ENCODE measurements at places on chromosomes 3 and 15.
A peak's percentile ranks its signal among the peaks of the same experiment; 100 is the strongest.

DNA sequence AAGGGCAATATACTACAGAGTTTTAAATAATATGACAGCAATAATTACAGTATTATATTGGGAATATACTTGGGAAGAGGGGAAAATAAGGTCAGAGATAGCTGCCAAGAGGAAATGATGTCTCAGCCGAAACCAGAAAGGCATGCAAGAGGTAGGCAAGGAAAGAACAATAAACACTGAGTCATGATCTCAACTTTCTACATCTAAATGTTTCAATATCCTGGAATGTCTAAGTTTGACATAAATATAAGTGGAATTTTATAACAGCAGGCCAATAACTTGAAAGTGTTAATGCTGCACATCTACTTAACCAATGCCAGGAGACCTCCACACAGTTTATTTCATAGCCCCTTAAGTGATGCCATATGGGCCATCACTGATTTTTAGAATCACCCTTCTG lies 99.8 kb upstream of the CPNE4 start:
- no peaks in the 10 kb centered on the region for H3K27me3 ChIP-seq
- H3K4me1 ChIP-seq, result no peaks in the 10 kb centered on the region
- no peak overlapping the region for H3K27ac ChIP-seq

- no peak overlapping the region for H3K4me3 ChIP-seq
- H3K4me1 ChIP-seq, result peaks cover 2% of the 10 kb centered on the region
- H3K36me3 ChIP-seq, result no peaks in the 10 kb centered on the region
- no peak overlapping the region for H3K27ac ChIP-seq
- H3K27me3 ChIP-seq, result peaks cover 2% of the 10 kb centered on the region
Measured at GRCh38 chr3:132180337-132180791, 136.8 kb upstream of the ACP3 start.

DNA sequence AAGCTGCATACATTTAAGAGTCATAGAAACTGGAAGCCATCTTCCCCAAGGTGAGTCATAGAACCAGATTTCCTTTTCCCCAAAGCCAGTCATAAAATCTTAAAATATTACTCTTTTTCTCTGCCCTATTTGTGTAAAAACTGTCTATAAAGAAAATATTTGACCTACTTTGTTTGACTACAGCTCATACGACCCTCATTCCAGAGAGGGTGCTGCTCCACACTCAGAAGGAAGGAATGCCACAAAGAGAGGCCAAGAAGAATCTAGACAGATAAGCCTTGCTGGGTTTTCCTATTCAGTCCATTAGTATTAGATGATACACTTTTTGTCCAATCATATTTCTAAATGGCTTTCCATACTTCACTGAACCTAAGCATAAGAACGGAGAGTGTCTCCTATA lies 671.6 kb upstream of the SGO1 start:
- H3K4me3 ChIP-seq, result no peak overlapping the region
- no peaks in the 10 kb centered on the region for H3K27me3 ChIP-seq
- no peak overlapping the region for H3K27ac ChIP-seq
- no peak for DNase-seq
- H3K36me3 ChIP-seq, result peaks cover 3% of the 10 kb centered on the region
- no peaks in the 10 kb centered on the region for H3K4me1 ChIP-seq

GRCh38 chr3:156721687-156722618 lies 47.6 kb downstream of the TIPARP start:
- no peak for DNase-seq
- H3K36me3 ChIP-seq, result peaks cover 3% of the 10 kb centered on the region
- no peak overlapping the region for H3K4me3 ChIP-seq
- H3K4me1 ChIP-seq, result no peaks in the 10 kb centered on the region
- no peak overlapping the region for H3K27ac ChIP-seq
- no peaks in the 10 kb centered on the region for H3K27me3 ChIP-seq

GRCh38 chr3:135895106-135895733 lies 70.3 kb upstream of the PPP2R3A start:
- H3K27me3 ChIP-seq, result peaks cover 2% of the 10 kb centered on the region
- no peak overlapping the region for H3K4me3 ChIP-seq
- no peak for DNase-seq
- no peaks in the 10 kb centered on the region for H3K4me1 ChIP-seq
- no peak overlapping the region for H3K27ac ChIP-seq
- H3K36me3 ChIP-seq, result no peaks in the 10 kb centered on the region

- H3K27me3 ChIP-seq, result peaks cover 2% of the 10 kb centered on the region
- no peak for DNase-seq
- H3K36me3 ChIP-seq, result peaks cover under 1% of the 10 kb centered on the region
- no peak overlapping the region for H3K4me3 ChIP-seq
- no peak overlapping the region for H3K27ac ChIP-seq
Measured at GRCh38 chr3:176994891-176995781, 202.1 kb downstream of the TBL1XR1 start.

GRCh38 chr15:68608844-68609232 lies 30.0 kb downstream of the CORO2B start:
- H3K27me3 ChIP-seq, result no peaks in the 10 kb centered on the region
- no peak for DNase-seq
- no peaks in the 10 kb centered on the region for H3K36me3 ChIP-seq

DNA sequence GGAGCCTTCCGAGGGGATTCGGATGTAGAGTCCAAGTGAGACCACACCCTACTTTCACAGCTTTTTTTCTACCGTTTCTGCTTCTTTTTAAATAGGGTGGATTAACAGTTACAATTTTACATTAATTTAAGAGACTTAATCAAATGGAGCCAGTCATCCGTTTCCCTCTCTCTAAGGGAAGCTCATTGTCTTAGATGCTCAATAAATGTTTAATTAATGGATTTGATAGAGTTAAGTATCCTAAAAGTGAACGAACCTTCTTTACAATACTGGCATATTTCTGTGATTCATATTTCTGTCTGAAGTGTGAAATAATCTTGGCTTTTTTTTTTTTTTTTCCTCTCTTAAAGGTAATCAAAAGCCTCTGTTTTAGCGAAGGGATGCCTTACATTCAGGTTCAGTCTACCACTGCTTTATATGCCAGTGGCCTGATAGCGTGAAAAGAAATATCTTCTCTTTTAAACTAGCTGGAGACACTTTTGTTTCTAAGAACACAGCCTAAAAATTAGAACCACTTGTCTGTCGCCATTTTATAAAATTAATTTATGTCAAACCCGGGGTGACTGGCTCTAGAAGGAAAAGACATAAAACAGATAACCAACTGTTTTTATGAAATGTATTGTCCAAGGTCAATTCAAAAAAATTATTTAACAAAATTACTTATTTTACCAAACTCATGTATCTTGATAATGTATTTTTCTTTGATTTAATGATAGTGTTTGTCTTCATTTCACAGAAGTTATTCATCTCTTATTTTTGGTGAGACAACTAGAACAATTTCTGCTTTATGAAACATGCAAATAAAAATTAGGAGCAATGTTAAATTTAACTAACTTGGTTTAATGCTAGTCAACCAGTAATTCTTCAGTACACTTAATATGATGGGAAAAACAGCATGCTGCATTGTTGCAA lies 2.5 kb upstream of the CTNNB1 start:
- no peaks in the 10 kb centered on the region for H3K36me3 ChIP-seq
- no peak overlapping the region for H3K4me3 ChIP-seq
- DNase-seq, result no peak
- H3K27ac ChIP-seq, result no peak overlapping the region
- H3K4me1 ChIP-seq, result peaks cover 25% of the 10 kb centered on the region

- no peak for DNase-seq
- peaks cover 3% of the 10 kb centered on the region for H3K4me1 ChIP-seq
- no peak overlapping the region for H3K27ac ChIP-seq
- H3K27me3 ChIP-seq, result peaks cover 1% of the 10 kb centered on the region
- H3K4me3 ChIP-seq, result no peak overlapping the region
- H3K36me3 ChIP-seq, result peaks cover 27% of the 10 kb centered on the region
Measured at GRCh38 chr15:92155934-92156333, 237.7 kb upstream of the ST8SIA2 start.

- H3K4me3 ChIP-seq, result no peak overlapping the region
- DNase-seq, result no peak
- H3K4me1 ChIP-seq, result peaks cover 2% of the 10 kb centered on the region
- H3K27me3 ChIP-seq, result peaks cover 12% of the 10 kb centered on the region
- no peak overlapping the region for H3K27ac ChIP-seq
- no peaks in the 10 kb centered on the region for H3K36me3 ChIP-seq
Measured at GRCh38 chr3:144028798-144029411, 57.3 kb downstream of the DIPK2A start.

DNA sequence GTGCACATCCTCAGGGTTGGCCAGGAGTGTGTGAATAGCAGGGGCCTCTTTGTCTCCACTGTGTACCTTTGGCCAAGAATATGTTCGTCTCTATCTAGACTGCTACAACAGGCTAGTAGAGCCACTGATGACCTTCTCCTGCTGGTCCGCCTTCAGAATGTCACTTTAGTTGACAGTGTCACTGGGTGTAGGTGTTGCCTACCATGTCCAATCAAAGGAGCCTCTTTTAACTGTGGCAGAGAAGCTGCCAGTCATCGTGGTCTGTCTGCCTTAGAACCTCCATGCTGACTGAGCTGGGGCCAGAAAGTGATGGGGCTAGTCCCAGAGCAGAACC lies 40.1 kb downstream of the OXSR1 start:
- H3K36me3 ChIP-seq, result peaks cover 6% of the 10 kb centered on the region
- H3K27ac ChIP-seq, result peak overlapping the region; percentile 61
- no peak overlapping the region for H3K4me3 ChIP-seq
- DNase-seq, result no peak
- peaks cover 58% of the 10 kb centered on the region for H3K4me1 ChIP-seq

GRCh38 chr15:45799508-45799907 lies 164.7 kb downstream of the SQOR start:
- H3K4me3 ChIP-seq, result no peak overlapping the region
- H3K27me3 ChIP-seq, result no peaks in the 10 kb centered on the region
- DNase-seq, result no peak
- H3K4me1 ChIP-seq, result no peaks in the 10 kb centered on the region

DNA sequence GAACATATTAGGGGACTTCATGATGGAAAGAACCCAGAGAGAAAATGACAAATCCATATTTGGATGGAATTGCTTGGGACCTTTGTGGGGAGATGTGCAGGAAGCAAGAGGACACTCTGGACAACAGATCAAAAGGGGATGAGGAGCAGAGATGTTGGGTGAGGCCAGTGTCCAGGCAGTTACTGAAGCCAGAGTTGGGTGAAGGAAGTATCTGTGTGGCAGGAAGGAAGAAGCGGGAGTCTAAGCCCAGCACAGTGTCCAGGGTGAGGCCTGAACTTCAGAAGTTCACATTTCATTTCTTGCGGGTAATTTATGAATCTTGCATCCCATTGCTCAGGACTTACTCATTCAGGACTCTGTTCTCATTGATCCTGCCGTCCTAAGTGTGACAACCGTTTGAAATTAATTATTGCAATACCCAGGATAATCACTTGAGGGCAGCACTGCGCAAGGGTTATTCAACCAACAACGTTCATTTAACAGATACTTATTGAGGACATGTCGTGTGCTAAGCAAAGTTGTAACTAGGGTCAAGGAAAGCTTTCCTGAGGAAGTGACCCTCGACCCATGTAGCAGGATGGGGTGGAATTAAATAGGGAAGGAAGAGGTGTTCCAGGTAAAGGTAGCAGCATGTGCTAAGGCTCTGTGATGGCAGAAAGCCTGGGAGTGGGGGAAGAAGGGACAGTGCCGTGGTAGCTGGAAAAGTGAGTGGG lies 61.3 kb upstream of the CMTM8 start:
- peaks cover 4% of the 10 kb centered on the region for H3K27me3 ChIP-seq
- H3K4me3 ChIP-seq, result no peak overlapping the region
- DNase-seq, result peak; percentile 43
- H3K36me3 ChIP-seq, result peaks cover 4% of the 10 kb centered on the region
- H3K27ac ChIP-seq, result no peak overlapping the region

DNA sequence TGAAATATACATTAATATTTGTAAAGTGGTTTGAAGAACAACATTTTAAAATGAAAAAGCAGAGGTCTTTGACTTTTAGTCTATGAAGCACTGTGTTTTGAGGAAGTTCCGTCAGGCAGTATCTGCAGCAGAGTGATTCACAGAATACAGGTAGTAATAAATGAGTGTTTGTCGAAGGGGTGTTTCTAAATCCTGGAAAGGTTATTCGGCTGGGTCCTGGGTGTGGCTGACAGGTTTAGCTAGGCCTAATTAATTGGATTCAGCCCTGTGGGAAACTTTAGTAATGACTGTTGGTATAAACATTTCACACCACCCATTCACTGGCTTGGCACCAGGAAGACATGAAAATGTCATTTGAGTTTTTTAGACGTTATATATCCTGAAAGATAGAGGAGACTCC lies 51.3 kb downstream of the TIPARP start:
- no peak for DNase-seq
- no peak overlapping the region for H3K27ac ChIP-seq
- H3K4me3 ChIP-seq, result no peak overlapping the region
- no peaks in the 10 kb centered on the region for H3K4me1 ChIP-seq

- DNase-seq, result no peak
- peaks cover 39% of the 10 kb centered on the region for H3K4me1 ChIP-seq
- no peak overlapping the region for H3K4me3 ChIP-seq
- peaks cover 4% of the 10 kb centered on the region for H3K36me3 ChIP-seq
Measured at GRCh38 chr3:141269961-141270360, 38.3 kb downstream of the PXYLP1 start.

- DNase-seq, result no peak
- H3K4me1 ChIP-seq, result peaks cover 15% of the 10 kb centered on the region
- no peaks in the 10 kb centered on the region for H3K27me3 ChIP-seq
- H3K27ac ChIP-seq, result no peak overlapping the region
Measured at GRCh38 chr3:179613807-179614206, 9.2 kb downstream of the NDUFB5 start.

- no peak overlapping the region for H3K27ac ChIP-seq
- H3K4me3 ChIP-seq, result no peak overlapping the region
- DNase-seq, result no peak
- H3K27me3 ChIP-seq, result no peaks in the 10 kb centered on the region
- H3K36me3 ChIP-seq, result no peaks in the 10 kb centered on the region
Measured at GRCh38 chr3:175940881-175941280, 1081.7 kb downstream of the NAALADL2 start.

GRCh38 chr15:59834528-59834927 lies 145.4 kb upstream of the BNIP2 start:
- H3K27me3 ChIP-seq, result peaks cover 2% of the 10 kb centered on the region
- no peak overlapping the region for H3K27ac ChIP-seq
- no peak overlapping the region for H3K4me3 ChIP-seq
- H3K4me1 ChIP-seq, result peaks cover 6% of the 10 kb centered on the region
- H3K36me3 ChIP-seq, result no peaks in the 10 kb centered on the region

GRCh38 chr3:50557106-50557505 lies 10.4 kb downstream of the C3orf18 start:
- H3K36me3 ChIP-seq, result no peaks in the 10 kb centered on the region
- no peak overlapping the region for H3K27ac ChIP-seq
- peaks cover 8% of the 10 kb centered on the region for H3K4me1 ChIP-seq

- no peaks in the 10 kb centered on the region for H3K4me1 ChIP-seq
- no peak overlapping the region for H3K27ac ChIP-seq
- no peaks in the 10 kb centered on the region for H3K36me3 ChIP-seq
Measured at GRCh38 chr3:113263020-113263419, 51.7 kb downstream of the BOC start.

GRCh38 chr3:162892921-162893793 lies 1396.5 kb downstream of the OTOL1 start:
- no peaks in the 10 kb centered on the region for H3K27me3 ChIP-seq
- H3K36me3 ChIP-seq, result peaks cover 4% of the 10 kb centered on the region
- H3K4me1 ChIP-seq, result no peaks in the 10 kb centered on the region
- no peak overlapping the region for H3K4me3 ChIP-seq
- DNase-seq, result no peak

- peaks cover 2% of the 10 kb centered on the region for H3K4me1 ChIP-seq
- peaks cover 17% of the 10 kb centered on the region for H3K36me3 ChIP-seq
- H3K4me3 ChIP-seq, result no peak overlapping the region
- DNase-seq, result no peak
- peaks cover 1% of the 10 kb centered on the region for H3K27me3 ChIP-seq
Measured at GRCh38 chr3:49916686-49917085, 12.9 kb downstream of the MON1A start.

- H3K4me1 ChIP-seq, result peaks cover 86% of the 10 kb centered on the region
- no peak overlapping the region for H3K4me3 ChIP-seq
- no peaks in the 10 kb centered on the region for H3K36me3 ChIP-seq
- peaks cover 2% of the 10 kb centered on the region for H3K27me3 ChIP-seq
Measured at GRCh38 chr3:182802413-182803390, 9.4 kb downstream of the ATP11B start.
